NCI-H2029 treated with DMSO at 0.1 percent for 48 hours (cell line): ENCODE measurements at places on chromosomes 7 and 10.

DNA sequence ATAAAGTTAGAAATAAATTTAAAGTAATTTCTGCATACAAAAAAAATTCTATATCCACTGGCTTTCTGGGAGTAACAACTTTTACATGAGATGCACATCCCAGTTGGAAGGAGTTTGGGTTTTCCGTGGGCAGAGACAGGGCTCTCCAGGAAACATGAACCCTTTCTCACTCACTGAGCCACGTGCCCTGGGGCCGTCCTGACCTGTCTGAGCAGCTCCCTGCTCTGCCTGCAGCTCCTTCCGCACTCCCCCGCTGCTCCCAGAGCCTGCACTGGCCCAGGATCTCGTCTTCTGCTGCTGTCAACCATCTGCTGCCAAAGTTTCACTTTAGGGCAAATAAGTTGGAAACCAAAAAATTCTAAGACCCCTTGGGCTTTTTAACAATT is 169.1 kb downstream of the DIP2C start:
- no peak for DNase-seq

DNA sequence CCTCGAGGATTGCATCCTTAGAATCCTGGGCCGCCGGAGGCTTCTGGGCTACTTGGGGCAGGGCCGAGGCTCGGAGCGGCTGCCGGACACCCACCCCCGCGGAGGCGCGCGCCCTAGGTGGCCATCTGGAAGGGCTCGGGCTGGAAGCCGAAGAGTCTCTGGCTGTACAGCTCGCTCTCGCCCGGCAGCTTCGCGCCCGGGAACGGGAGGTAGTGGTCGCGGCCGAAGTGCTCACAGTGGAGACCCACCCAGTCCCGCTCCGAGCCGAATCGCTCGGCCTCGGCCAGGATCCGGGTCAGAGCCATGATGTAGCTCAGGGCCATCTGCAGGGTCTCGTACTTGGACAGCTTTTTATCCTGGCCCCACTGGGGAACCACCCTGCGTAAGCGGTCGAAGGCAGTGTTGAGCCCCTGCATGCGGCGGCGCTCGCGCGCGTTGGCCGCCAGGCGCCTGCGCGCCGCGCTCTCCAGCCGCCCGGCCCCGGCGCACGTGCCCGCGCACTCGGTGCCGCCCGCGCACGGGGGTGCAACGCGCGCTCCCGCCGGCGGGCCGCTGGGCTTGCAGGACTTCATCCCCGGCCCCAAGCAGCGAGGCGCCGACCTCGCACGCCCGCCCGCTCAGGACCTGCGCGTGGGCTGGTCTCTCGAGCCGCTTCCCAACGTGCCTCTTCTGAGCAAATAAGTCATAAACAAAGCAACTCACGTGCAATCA is 652 bp downstream of the ATOH7 start:
- DNase-seq, result no peak

DNA sequence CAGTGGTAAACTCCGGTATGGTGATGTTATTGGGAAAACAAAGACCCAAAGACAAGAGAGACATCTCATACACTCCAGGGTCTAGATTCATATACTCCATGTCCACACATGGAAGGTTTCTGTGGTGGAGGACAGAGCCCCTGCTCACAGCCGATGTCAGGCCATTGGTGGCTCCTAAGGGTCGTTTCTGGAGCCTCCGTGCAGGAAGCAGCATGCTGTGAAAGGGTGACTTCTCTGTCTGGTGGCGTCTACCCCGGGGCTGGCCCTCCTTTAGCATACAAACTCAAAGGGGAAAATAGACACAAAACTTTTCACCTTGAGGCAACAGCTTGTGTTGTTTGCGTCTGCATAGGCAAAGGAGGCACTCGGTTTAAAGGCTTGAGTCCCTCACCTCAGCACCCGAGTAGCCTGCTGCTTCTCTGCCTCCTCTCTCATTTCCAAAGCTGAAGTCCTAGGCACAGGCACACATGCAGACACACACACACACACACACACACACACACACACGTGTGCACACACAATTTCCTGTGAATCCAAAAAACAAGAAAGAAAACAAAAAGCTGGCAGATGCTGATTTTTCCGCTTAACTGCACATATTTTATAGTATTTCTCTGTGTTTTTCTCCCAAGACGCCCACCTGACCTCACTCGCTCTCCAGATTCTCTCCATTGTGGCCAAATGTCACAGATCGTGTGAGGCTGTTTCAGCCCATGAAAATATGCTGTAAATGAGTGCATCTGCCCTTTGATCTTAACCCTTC is 601.4 kb upstream of the MGMT start:
- no peak for DNase-seq

GRCh38 chr10:6229746-6230145 is 27.0 kb downstream of the PFKFB3 start:
- no peak for DNase-seq

GRCh38 chr10:62278441-62278910 is 9.8 kb upstream of the RTKN2 start:
- no peak for DNase-seq

GRCh38 chr7:100509231-100509630 is 25.5 kb downstream of the NYAP1 start:
- DNase-seq, result peak; percentile 29

GRCh38 chr7:158019726-158020705 is 567.6 kb downstream of the PTPRN2 start:
- no peak for DNase-seq

GRCh38 chr7:19526639-19527038 is 182.2 kb downstream of the POLR1F start:
- no peak for DNase-seq
